Endothelial cell (in vitro differentiated cells): ENCODE measurements at places on chromosomes 12 and 14. TPM values are rescaled to one million over a fixed set of nuclear protein-coding genes. Genes with fewer than 3 reads are reported as not detected.

Gene DAO
- total RNA-seq = 0.41 TPM

GRCh38 chr12:120231316-120232011 is 30.6 kb upstream of the RPLP0 start:
- H3K4me3 ChIP-seq = peak overlapping the region; percentile 73
- peaks cover 90% of the 10 kb centered on the region for H3K4me1 ChIP-seq
- peaks cover 30% of the 10 kb centered on the region for H3K27me3 ChIP-seq
- peak; percentile 59 for DNase-seq
- H3K27ac ChIP-seq = peak overlapping the region; percentile 92

Gene PLEK2
- 0.62 TPM for total RNA-seq

Gene SOAT2
- total RNA-seq = not detected

Gene SLC7A7
- total RNA-seq = 15.0 TPM

GRCh38 chr14:51727526-51727925 is 75.8 kb downstream of the FRMD6 start:
- no peak overlapping the region for H3K27ac ChIP-seq
- H3K4me3 ChIP-seq = no peak overlapping the region
- peaks cover 20% of the 10 kb centered on the region for H3K36me3 ChIP-seq
- no peaks in the 10 kb centered on the region for H3K27me3 ChIP-seq

- DNase-seq = no peak
- no peaks in the 10 kb centered on the region for H3K4me1 ChIP-seq
- H3K27me3 ChIP-seq = peaks cover 1% of the 10 kb centered on the region
- no peaks in the 10 kb centered on the region for H3K36me3 ChIP-seq
- H3K4me3 ChIP-seq = no peak overlapping the region
Measured at GRCh38 chr14:55088356-55088755, 36.9 kb downstream of the MAPK1IP1L start.

- H3K36me3 ChIP-seq = peaks cover 42% of the 10 kb centered on the region
- peak overlapping the region; percentile 85 for H3K4me3 ChIP-seq
- peaks cover 15% of the 10 kb centered on the region for H3K4me1 ChIP-seq
- H3K27me3 ChIP-seq = peaks cover 9% of the 10 kb centered on the region
- H3K27ac ChIP-seq = no peak overlapping the region
Measured at GRCh38 chr12:57717846-57718640, 20.5 kb downstream of the AGAP2 start.

DNA sequence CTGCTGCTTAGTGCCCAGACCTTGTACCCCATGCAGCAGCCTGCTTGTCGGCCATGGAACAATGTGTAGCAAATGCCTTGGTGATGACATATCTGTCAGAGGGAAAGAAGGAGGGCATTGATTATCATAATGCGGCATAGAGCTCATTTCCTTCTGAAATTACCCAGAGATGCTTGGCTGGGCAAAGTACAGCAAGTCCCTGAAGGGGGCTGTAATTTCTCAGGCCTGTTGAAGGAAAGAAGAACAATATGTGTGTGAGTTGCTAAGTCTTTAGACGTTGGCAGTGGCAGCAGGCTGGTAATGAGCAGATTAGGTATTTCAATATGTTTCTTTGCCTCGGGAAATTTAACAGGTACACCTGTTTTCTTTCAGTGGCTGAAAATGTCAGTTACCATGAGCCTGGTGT is 128.6 kb downstream of the CRADD start:
- no peak overlapping the region for H3K27ac ChIP-seq
- H3K4me1 ChIP-seq = no peaks in the 10 kb centered on the region
- H3K4me3 ChIP-seq = no peak overlapping the region
- no peaks in the 10 kb centered on the region for H3K36me3 ChIP-seq
- no peaks in the 10 kb centered on the region for H3K27me3 ChIP-seq
- DNase-seq = no peak

Gene CCDC197
- not detected for total RNA-seq

GRCh38 chr12:110024051-110024450 is 24.3 kb downstream of the C12orf76 start:
- H3K4me3 ChIP-seq = peak overlapping the region; percentile 56
- no peak overlapping the region for H3K27ac ChIP-seq
- peaks cover 2% of the 10 kb centered on the region for H3K27me3 ChIP-seq
- peaks cover 5% of the 10 kb centered on the region for H3K4me1 ChIP-seq

DNA sequence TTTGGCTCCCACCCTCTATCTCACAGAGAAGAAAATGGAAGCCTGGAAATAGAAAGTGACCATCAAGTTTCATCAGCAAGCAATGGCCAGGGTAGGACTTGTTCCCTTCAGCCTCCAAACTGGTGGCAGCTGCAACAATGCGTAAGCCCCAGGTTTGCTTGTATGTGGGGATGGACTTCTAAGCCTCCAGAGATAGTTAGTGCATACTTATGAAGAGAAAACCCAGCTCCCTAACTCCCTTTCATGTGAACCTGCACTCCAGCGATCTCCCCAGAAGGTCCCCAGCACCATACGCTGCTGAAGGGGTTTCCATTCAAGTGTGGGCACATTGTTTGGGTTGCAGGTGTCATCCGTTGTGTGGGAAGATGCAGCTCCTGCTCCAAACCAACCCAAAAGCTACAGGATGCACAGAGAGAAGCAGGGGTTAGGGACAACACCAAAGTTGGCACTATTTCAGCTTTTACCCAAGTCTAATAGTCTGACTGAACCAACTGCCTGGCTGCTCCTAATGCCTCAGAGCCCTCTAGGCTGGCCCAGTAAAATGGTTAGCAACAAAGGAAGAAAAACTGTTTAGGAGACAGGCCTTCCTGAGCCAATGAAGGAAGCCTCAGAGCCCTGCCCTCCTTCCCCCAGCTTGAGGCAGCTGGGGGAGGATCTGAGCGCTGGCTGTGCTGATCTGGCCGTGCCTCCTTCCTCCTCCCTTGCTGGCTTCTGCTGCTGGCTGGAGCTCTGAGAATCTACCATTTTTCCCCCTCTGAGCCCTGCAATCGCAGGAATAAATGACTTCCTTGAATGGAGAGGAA is 12.3 kb downstream of the ZFP36L1 start:
- H3K4me1 ChIP-seq = peaks cover 45% of the 10 kb centered on the region
- no peak for DNase-seq
- H3K27me3 ChIP-seq = no peaks in the 10 kb centered on the region
- peaks cover 3% of the 10 kb centered on the region for H3K36me3 ChIP-seq
- H3K4me3 ChIP-seq = no peak overlapping the region
